Stimulated activated CD8-positive, alpha-beta memory T cell treated with anti-CD3 and anti-CD28 coated beads, Interleukin-7, amount 100 ng/mL, for 1 hour (primary cell): ENCODE measurements at places on chromosomes 7 and 10.

- no peak for DNase-seq
These were observed 80.2 kb downstream of the ALOX5 start for GRCh38 chr10:45454262-45454661.

GRCh38 chr10:102431452-102432124 is 786 bp downstream of the CUEDC2 start:
- DNase-seq: no peak

- DNase-seq: no peak
These were observed 3.4 kb upstream of the CHST12 start for GRCh38 chr7:2399848-2400587.

- no peak for DNase-seq
These were observed 121.5 kb downstream of the NKX6-2 start for GRCh38 chr10:132664407-132664806.

GRCh38 chr10:89494068-89494467 is 41.3 kb downstream of the SLC16A12 start:
- DNase-seq: no peak

DNA sequence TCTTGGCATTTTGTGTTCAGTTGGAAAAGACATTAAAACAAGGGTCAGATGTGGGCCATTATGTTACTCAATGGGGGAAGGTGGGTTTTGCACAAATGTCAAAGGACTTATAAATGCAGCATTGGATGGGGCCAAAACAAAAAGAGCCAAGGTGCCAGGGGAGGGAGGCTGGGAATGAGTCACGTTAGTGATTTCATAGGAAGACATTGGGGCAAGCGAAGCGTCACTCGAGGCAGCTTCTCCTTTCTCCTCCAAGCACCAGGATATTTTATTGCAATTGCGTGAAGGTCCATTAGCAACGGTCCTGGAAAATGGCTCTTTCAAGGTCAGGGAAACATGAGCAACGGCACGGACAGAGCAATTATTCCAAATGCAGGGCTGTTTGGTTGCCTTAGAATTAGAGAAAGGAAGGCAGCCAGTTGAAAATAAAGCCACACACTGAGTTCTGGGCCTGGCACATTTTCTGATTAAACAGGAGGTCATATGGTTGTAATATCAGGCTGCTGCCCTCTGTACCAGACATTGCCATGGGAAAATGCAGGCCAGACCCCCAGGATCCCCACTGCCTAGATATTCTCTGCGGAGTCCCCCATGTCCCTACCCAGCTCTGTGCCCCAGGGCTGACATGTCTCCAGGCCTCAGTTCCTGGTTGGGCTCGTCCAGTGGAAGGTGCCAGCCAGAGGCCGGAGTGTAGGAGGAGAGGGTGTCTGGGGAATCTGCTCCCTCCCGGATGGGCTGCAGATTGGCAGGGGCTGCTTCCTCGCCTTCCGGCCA is 63.3 kb upstream of the NANOS1 start:
- no peak for DNase-seq

DNA sequence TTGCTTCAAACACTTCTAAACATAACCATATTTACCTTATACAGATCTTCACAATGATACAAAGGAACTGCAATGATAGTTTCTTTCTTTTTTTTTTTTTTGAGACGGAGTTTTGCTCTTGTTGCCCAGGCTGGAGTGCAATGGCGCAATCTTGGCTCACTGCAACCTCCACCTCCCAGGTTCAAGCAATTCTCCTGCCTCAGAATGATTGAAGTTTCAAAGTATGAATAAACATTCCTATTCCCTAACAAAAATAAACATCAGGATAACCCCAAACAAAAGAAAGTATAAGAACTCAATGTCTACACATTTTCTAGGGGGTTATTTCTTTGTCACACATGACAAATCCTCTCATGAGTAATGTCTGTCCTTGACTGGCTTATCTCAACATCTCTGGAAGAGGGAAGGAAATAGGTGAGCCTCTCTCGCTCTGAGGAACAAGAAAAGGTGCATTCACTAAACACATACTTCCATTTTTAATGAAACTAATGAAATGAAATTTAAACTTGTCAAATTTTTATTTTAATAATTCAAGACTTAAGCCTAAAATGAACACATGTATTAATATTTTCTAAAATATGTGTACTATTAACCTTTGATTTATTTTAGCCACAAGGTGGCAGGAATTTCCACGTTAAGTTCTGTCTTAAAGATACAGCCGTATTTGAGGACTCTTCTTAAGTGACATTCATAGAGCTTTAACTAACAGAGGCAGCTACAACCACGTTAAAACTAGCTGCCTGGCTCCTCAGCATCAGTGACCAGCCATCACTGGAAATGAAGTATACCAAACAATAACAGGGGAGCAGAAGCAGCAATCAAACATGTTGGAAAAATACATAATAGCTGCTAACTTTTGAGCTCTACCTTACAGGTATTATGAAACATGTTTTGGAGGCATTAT is 58.3 kb downstream of the MALSU1 start:
- no peak for DNase-seq

DNA sequence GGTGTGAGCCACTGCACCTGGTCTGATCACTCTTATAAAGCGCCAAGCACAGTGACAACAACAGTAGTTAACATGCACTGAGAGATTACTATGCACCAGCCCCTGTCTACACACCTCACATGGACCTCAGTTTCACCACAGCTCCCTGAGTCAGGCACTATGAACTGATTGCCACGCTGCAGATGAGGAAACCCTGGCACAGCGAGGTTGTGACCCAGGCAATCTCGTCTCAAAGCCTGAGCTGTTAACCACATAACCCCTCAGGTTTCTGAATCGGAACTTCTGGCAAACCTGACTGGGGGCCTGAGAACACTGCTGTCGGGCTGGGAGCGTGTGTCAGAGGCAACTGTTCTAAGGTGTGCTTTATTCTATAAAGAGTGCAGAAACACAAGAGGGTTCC is 150.8 kb downstream of the RNF216 start:
- peak; percentile 8 for DNase-seq
